ENCODE measurements at places on chromosomes 12 and 14. TPM values are rescaled to one million over a fixed set of nuclear protein-coding genes. Genes with fewer than 3 reads are reported as not detected.
A peak's percentile ranks its signal among the peaks of the same experiment; 100 is the strongest.

Gene ADAM21
- total RNA-seq: 0.99 TPM

GRCh38 chr14:65880507-65880906 lies 468.0 kb downstream of the FUT8 start:
- no peak for ATAC-seq

GRCh38 chr12:122951406-122951805 lies 14.9 kb downstream of the ABCB9 start:
- no peak for ATAC-seq

GRCh38 chr12:34402899-34403705 lies 380.8 kb downstream of the ALG10 start:
- no peak for ATAC-seq

Gene SERPINA3
- total RNA-seq: 73.5 TPM

Gene KRT5
- 2.4 TPM for total RNA-seq

Gene TRIAP1
- total RNA-seq: 24.2 TPM

- peak; percentile 57 for ATAC-seq
These were observed 51.7 kb upstream of the RTL1 start for GRCh38 chr14:100955201-100955600.

- no peak for ATAC-seq
These were observed 58.8 kb downstream of the GALC start for GRCh38 chr14:87934185-87934584.

DNA sequence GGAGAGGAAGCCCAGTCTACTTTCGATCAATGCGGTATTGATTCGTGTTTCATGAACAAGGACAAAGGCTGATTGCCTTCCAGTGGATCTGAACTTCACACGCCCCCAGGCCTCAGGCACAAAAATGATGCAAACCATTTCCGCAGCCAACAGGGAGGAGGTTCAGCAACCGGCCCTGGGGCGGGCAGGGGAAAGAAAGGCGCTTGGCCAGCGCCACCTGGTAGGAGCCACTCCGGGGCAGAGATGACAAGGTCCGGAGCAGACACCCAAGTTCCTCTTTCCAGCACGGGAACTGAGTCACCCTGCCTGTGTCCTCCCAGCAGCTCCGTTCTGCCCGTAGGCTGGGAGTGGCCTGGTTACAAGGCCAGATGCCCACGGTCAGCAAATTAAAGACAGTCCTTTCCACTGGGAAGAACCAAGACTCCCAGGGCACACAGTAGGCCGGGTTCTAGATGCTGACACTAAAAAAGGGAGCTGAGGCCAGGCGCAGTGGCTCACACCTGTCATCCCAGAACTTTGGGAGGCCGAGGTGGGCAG lies 136.3 kb downstream of the SCARB1 start:
- peak; percentile 81 for ATAC-seq

DNA sequence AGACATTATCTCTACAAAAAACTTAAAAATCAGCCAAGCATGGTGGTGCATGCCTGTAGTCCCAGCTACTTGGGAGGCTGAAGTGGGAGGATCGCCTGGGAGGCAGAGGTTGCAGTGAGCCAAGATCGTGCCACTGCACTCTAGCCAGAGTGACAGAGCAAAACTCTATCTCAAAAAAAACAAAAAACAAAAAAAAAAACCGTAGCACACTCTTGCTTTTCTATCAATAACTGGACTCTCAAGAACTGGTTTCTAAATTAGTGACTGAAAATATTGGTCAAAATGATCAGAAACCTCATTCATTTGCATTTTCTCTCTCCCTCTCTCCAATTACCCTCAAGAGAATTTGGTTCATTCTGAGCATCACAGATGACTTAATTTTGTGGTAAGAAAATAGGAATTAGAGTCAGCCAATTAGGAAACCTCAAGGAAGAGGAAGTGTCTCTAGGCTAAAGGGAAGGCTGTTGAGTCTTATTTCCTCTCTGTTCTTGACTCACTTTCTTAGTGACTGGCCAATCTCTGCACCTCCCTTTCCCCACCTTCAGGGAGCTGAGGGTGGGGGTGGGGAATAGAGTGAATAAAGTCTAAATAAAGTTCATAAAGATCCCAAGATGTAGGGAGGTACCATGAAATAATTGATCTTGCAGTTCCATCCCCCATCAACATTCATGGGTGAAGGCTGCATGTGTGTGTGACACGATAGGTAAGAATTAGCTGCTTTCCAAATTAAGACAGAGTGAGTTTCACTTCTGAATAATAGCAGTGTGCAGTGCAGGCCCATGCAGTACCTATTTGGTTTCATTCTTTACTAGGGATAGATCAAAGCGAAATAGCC lies 6.8 kb upstream of the PSMA6 start:
- ATAC-seq: no peak

GRCh38 chr14:76846331-76847047 lies 20.3 kb downstream of the LRRC74A start:
- ATAC-seq: no peak

Gene BEGAIN
- 2.9 TPM for total RNA-seq

DNA sequence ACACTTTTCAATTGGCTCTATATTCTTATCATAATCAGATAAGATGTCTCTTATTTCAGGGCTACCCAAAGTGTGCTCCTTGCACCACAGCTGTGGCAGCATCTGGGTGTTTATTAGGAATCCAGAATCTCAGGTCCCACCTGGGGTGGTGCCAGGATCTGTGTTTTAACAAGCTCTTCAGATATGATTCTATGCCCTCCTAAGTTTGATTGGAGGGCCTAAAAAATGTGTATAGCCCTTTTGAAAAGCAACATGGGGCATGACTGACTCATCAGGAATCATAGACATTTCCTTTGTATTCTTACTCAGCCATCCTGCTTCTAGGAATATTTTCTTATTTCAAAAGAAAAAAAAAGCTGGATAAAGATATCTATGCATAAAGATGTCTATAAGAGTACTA lies 103.1 kb downstream of the HELB start:
- ATAC-seq: no peak

Gene NID2
- 5.3 TPM for total RNA-seq

All from motor neuron (in vitro differentiated cells).